ENCODE measurements at places on chromosomes 1 and 21. TPM values are rescaled to one million over a fixed set of nuclear protein-coding genes. Genes with fewer than 3 reads are reported as not detected.

- no peak for DNase-seq
Observed at GRCh38 chr1:29676496-29676895, 440.2 kb downstream of the PTPRU start.

- DNase-seq = no peak
Observed at GRCh38 chr1:232726048-232726779, 79.0 kb upstream of the MAP10 start.

DNA sequence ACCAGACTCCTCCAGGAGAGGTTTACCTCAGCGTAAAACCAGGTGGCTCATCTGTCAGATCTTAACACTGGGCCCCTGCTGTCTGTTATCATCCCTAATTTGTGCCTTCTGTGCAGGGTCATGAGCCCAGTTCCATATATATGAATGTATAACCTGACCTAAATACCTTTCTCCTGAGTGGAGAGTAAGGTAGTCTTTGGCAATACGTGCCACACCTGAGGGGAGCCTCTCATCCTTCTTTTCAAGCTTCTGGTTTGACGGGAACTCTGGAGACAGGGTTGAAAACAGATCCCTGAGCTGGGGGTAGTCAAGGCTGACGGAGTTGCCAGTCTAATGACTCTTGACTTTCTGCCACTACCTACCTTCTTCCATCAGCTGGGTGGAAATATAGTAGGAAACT is 4.1 kb downstream of the SFT2D2 start:
- no peak for DNase-seq

- DNase-seq = no peak
Observed at GRCh38 chr1:19438516-19439195, 46.7 kb downstream of the CAPZB start.

- DNase-seq = no peak
Observed at GRCh38 chr21:36237441-36237840, 80.8 kb downstream of the DOP1B start.

DNA sequence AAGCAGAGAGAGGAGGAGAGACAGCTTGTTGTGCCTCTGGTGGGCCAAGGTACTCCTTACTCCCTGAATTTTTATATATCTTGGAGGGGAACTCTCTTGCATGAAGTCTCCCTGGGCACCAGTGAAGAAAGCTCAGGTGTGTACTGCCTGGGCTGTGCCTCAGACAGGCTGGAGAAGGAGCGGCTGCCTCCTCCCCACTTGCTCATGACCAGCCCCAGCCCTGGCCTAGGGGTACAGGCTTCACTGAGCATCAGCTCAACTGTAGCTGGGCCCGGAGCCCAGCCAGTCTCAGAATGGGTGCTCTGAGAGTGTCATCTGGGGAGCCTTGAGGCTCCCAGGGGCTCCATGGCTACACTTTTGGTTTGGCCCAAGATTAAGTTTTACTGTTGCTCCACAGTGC is 44.8 kb upstream of the TENT5C start:
- peak; percentile 9 for DNase-seq

DNA sequence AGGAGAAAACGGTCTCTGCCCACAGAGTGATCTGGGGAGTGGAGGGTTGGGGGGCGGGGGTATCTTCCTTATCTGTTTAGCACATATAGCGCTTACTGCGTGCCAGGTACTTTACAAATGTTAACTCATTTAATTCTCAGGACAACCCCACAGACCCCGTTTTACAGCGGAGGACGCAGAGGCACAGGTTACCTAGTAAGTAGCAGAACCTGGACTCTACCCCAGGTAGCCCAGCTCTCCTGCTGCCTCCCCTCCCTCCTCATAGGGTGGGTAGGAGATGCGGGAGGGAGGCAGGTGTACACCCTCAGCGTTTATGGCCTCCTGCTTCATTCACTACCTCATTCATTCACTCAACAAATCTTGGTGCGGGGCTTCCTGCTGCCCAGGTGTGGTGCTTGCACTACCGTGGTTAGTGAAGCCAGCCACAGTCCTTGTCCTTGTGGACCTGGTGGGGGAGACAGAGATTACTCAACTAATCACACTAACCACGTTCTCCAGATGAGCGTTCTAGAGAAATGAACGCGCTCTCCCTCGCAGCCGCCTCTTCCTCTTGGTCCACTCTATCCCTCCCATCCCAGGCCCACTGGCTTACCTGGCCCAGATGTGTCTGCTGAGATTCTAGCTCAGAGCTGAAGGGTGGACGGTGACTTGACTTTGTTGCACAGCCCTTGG is 102.0 kb downstream of the IER5 start:
- DNase-seq = no peak

DNA sequence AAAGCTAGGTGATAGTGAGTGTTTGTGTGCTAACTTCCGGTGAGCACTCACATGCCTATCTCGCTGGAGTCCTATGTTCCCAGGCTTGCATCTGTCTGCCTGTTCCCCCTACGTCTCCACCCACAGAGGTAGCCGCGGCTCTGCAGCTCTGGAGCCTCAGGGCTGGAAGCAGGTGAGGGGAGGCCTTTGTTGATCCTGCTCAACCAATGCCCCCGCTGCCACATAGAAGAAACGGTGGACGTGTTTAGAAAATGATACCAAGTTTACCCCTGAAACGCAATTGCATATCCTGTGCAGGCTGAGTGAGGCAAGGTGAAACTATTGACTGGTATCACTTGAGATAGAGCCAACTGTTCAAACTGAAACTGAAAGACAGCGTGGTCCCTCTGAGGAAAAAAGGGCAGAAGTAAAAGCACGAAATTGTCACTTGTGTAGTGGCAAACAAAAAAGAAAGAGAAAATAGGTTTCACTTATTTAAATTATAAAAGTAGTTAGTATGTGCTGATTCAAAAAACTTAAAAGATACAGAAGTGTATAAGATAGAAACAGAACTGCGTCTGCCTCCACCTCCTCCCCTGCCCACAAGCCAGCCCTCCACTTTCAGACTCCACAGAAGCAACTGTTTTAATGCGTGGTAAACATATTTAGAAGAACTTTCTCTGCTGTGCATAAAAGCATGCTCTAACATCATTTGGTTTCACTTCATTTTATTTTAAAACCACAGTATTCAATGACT is 38.6 kb upstream of the ETS2 start:
- DNase-seq = no peak

PTAFR gene
- 0.18 TPM for total RNA-seq

GRCh38 chr1:202586018-202586821 is 124.0 kb downstream of the SYT2 start:
- peak; percentile 53 for DNase-seq

- no peak for DNase-seq
Observed at GRCh38 chr1:189619682-189620332, 857.9 kb downstream of the BRINP3 start.

DNA sequence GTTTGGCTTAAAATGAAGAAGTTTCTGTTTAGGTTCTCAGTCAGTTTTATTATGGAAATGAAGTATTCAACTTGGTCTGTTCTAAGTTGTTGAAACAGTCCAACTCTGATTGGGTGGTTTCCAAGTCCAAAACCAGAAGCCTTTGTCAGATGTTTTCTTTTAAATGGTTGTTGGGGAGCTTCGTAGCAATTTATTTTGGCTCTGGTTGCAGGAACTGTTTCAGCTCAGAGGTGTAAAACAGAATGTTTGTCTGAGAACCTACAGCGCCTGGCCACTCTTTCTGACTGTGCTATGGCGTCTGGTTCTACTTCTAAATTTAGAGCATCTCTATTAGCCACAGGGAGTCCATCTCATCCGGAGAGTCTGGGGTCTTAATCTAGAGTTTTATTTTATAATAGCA is 582.6 kb upstream of the TMPRSS15 start:
- DNase-seq = no peak

DNA sequence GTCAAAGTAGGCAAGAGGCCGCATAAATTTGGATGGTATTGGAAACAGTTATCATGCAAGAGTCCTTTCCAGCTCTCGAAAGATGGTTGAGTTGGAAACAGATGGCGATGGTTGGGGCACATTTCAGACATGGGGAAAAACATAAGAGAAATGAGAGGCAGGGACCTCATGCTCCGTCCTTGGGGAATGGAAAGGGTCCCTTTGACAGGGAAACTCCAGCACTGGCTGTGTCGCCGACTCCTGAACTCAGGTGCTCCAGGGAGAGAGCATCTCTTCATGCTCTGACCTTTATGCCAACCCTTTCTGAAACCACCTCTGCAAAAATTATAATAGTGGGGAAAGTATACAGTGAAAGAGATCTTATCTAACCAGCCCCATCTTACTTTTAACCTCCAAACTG is 36.8 kb upstream of the COL6A2 start:
- DNase-seq = no peak

RXFP4 gene
- total RNA-seq = not detected

GRCh38 chr1:179971563-179972496 is 17.2 kb downstream of the CEP350 start:
- DNase-seq = no peak

- no peak for DNase-seq
Observed at GRCh38 chr1:239662950-239663349, 276.6 kb downstream of the CHRM3 start.

- no peak for DNase-seq
Observed at GRCh38 chr1:97867127-97867526, 53.7 kb downstream of the DPYD start.

- no peak for DNase-seq
Observed at GRCh38 chr1:87335175-87335884, 6.7 kb downstream of the LMO4 start.

- no peak for DNase-seq
Observed at GRCh38 chr1:110771245-110772022, 96.7 kb upstream of the KCNA3 start.

GRCh38 chr1:172778456-172779455 is 119.9 kb downstream of the FASLG start:
- no peak for DNase-seq

FCRL6 gene
- 0.60 TPM for total RNA-seq

GRCh38 chr1:155951753-155952504 is 10.5 kb downstream of the RXFP4 start:
- no peak for DNase-seq

OR2T29 gene
- total RNA-seq = not detected

GRCh38 chr1:151534662-151535278 is 5.3 kb upstream of the TUFT1 start:
- no peak for DNase-seq

KRTAP19-3 gene
- not detected for total RNA-seq

- DNase-seq = no peak
Observed at GRCh38 chr1:156498432-156499193, 2.0 kb downstream of the MEF2D start.

- DNase-seq = no peak
Observed at GRCh38 chr1:2378956-2379732, 12.2 kb downstream of the MORN1 start.

DNA sequence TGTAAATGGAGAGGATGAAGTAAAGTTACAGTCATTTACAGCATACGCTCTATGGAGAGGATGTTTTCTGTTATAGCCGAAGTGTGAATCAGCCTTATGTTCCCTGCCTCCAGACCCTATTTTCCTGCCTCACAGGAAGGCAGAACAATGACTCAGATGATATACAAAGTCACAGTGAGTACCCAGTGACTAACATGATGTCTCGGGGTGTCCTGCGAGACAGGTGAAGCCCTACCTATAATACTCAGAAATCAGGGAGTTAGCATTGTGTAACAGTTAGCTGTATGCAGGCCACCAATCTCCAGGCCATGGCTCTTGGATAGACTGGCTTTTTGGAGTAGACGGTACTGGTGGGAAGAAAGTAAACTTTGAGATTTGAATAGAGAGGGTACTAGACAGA is 55.6 kb upstream of the FBXO28 start:
- DNase-seq = no peak

- DNase-seq = no peak
Observed at GRCh38 chr1:27098431-27099134, 56.3 kb downstream of the SLC9A1 start.

GRCh38 chr1:13786541-13786940 is 86.6 kb downstream of the PRDM2 start:
- no peak for DNase-seq

GRCh38 chr1:13828454-13829151 is 128.6 kb downstream of the PRDM2 start:
- DNase-seq = no peak

DNA sequence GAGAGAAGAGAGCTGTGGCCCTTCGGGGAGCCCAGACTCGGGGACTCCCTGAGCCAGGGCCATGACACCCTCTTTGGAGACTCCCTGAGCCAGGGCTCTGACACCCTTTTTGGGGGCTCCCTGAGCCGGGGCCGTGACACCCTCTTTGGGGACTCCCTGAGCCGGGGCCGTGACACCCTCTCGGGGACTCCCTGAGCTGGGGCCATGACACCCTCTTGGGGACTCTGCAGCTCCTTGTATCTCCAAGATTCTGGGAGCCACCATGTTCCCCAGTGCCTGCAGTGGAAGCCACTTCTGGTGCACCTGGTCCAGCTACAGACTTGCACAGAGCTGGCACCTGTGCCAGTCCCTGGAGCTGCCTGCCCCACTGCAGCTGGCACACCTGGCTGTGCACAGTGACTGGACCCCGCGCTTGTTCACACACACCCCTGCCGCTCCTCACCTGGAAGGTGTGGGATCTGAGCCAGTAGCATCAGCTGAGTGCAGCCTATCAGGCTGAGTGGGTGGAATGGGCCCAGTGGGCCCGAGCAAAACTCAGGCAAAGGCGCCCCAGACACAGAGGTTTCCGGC is 3.8 kb upstream of the SSU72 start:
- no peak for DNase-seq

DNA sequence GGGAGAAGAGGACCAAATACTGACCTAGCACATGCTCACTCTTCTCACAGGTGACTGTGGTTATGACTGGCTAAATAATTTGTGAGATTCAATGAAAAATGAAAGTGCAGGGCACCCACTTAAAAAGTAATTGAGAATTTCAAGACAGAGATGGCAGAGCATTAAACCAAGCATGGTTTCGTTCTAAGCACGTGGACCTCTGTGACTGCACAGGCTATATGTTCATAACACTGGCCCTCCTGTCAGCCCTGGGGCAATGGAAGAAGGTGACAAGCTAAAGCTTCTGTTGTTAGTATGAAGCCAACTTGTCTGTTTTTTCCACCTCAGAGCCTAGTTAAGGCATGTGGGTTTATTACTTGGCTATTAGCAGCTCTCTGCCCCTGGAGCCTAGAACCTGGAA is 130.9 kb downstream of the FASLG start:
- DNase-seq = no peak

DNA sequence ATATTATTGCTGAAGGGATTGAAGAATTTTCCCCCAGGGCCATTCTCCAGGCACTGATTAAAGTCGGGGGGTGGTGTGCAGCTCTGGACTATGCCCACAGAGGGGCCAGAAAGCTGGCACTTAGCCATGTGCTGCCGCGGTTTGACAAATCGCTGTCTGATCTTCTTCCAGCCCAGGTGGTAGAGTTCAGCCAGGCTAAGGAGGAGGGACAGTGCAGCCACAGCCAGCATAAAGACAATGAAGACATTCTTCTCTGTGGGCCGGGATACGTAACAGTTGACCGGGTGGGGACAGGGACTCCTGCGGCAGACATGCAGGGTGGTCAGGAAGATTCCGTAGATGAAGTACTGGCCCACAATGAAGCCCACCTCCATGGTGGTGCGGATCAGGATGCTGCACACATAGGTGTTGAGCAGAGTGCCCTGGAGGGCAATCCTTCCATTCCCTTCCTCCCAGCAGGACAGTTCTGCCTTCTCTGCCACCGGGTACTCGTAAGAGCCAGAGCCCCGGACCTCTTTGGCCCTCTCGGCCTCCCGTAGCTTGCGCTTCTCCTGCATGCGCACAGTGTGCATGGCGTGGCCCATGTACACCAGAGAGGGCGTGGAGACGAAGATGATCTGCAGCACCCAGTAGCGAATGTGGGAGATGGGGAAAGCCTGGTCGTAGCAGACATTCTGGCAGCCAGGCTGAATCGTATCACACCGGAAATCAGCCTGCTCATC is 1.9 kb downstream of the GJA5 start:
- DNase-seq = no peak

All from mesothelial cell of epicardium (in vitro differentiated cells).